ENCODE measurements at places on chromosomes 3 and 15.

- no peak for DNase-seq
Measured at GRCh38 chr3:51975852-51976549, 1.1 kb downstream of the ABHD14A start.

DNA sequence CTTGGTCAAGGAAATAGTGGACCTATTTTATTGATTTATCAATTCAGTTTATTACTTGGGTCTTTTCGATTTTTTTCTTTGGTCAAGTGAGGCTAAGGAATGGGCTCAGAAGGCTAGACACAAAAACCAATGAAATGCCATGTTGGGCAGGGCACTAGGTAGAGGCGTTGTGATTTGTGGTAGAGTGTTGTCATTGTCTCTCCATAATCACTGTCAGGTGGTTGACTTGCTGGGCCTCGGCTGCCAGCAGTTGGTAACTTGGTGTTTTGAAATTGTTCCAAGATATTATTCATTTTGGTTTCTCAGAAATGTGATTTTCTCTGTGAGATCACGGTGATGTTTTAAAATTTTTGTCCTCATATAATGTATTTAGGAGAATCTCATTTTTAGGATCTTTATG is 173.6 kb downstream of the KLHL25 start:
- DNase-seq: no peak

DNA sequence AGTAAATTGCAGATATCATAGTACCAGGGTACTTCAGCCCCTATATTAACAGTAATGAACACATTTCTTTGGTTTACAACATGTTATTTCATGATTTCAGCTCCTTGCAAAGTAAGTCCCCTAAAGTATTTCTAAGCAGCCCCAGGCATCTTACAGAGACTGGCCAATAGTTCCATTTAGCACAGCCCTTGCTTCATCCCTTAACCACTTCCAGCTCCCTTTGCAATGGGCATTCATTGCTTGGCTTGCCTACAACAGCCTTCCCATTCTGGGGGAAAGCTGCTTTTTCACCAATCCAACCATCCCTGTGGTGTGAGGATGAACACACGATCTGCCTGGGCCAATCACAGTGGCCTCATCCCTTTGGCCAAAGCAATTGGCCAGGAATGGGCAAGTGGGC is 67.2 kb upstream of the XCR1 start:
- DNase-seq: no peak

DNA sequence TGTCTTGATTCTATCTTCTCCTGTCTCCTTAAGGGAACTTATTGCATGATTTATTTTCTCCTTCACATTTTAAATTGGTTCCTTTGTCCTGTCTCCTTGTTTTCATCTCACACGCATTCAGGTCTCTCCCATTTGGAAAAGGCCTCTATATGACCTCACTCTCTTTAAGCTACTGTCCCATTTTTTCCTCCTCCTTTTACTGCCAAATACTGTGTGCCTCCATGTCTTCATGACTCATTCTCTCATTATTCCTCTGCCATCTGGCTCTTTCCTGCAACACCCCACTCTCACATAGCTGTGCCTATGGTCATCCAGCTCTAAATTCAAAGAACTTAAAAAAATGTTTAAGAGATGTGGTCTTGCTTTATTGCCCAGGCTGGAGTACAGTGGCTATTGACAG is 48.0 kb downstream of the TYRO3 start:
- peak; percentile 62 for DNase-seq

- no peak for DNase-seq
Measured at GRCh38 chr3:47339951-47340350, 40.9 kb upstream of the PTPN23 start.

- DNase-seq: no peak
Measured at GRCh38 chr3:110774496-110775265, 296.9 kb upstream of the NECTIN3 start.

DNA sequence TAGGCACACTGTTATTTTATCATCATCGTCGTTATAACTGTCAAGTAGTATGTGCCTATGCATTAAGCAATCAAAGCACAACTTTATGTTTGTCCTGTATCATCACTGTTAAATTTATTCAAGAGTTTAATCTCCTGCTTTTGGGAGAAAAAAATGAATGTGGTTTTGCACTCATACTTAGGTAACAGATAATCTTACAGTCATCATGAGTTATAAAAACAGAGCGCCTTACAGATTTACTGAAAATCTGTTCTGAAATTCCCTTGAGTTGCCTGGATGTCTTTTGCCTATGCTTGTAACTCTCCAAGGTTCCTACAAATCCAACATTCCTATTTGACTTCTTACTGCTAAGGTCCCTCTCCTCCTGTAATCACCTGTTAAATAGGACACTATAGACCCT is 307.3 kb downstream of the ZIC4 start:
- no peak for DNase-seq

- DNase-seq: no peak
Measured at GRCh38 chr3:57006949-57007419, 53.5 kb upstream of the SPATA12 start.

GRCh38 chr15:77909182-77909940 is 168.2 kb downstream of the TBC1D2B start:
- DNase-seq: no peak

DNA sequence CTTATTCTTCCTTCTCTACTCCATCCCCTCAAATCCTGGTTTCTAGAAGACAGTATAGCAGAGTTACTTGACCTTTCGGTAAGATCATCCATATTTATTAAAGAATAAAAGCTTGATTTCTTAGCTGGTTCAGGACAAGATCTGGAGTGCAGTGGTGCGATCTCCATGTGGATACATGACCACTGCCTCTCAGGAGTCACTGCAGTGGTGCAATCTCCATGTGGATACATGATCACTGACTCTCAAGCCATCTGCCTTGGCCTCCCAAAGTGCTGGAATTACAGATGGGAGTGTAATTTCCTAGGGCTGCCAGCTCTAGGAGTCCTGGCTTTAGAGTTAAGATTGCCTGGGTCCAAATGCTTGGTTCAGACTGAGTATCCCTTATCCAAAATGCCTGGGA is 16.5 kb downstream of the LARP6 start:
- no peak for DNase-seq

- no peak for DNase-seq
Measured at GRCh38 chr15:58229297-58229768, 91.2 kb downstream of the AQP9 start.

DNA sequence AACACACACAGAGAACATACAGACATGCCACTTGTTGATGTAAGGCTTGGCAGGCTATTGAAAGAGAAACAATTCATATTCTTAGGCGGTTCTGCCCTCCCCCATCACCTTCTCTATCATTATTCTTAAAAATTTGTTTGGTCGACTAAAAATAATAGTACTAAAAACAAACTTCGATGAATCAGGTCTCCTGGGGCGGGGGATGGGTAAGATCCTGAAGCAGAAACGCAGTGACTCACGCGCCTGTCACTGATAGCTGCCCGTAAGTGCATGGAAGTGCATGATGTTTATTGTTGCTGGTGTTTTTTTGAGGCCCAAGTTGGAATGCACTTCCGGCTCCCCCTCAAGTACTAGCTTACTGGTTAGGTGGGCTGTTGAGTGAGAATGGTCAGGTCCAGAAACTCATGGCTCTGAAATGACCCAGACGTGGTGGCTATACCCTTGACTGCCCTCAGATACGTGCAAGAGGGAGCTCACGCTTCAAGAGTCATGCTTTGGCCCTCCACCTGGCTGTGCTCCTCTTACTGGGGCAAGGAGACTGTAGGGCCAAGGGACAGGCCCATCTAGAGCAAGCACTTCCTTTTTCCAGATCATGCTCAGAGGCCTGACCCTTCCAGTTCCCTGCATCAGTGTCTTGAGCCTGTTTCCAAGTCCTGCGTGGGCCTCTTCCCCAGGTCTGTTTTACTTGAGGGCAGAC is 10.9 kb downstream of the SMAD3 start:
- DNase-seq: peak; percentile 88

DNA sequence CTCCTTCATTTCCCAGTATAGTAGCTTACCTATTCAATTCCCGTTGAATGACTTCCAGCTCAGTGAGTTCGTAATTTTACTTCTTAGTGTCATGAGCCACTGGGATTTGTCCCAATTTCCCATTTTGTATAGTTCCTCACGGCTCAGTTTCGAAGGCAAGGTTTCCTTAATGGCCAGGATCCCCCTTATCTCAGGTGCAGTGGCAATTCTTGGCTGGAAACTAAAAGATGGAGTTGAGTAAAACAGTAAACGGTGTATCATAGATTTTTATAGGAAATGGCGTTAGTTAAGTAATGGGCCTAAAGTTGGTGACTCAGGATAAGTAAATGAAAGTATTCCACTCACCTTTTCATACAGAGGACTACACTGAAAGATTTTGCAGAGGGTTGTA is 522 bp upstream of the LMLN start:
- no peak for DNase-seq

DNA sequence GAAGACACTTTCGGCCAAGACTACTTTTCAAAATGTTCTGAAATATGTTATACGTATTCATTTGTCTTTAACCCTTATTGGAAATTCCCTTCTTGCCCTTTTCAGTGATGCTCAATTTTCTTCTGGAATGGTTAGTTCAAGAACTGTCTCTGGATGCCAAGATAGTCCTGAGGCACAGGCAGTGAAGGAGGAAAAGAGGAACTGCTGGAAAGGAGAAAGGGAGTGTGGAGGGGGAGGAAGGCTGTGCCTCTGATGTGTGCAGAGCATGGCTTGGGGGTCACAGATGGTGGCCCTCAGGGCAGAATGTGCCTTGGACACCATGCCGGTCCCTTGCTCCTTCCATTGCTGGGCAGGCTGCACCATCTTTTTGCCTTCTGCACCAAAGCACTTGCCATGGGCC is 73.7 kb downstream of the CEP63 start:
- DNase-seq: no peak

DNA sequence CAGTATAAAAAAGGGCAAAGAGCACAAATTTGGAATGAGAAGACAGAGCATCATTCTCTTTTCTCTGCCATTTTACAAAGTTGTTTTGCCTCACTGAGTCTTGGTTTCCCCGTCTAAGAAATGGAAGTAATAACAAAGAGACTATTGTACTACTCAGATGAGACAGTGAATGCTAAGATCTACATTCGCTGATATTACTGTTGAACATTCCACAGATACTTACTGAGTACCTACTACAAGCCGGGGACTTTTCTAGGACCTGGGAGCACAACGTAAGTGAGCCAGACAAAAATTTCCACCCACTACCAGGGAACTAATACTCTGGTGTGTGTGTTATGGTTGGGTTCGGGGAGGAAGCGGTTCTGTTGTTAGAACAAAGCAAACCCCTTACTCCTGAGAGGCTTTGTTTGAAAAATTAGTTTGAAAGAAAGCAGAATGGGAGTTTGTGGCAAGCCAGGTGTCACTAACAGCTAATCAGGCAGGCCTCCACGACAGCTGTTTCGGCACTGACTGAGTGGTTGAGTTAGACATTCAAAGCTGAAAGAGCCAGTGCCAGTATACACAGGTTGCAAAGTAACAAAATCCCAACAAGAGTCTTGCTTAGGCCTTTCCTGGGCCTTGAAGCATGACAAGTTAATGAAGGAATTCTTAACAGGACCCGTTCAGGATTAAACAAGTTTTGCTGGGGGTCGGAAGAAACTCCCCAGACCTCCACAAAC is 458.3 kb downstream of the EDEM1 start:
- DNase-seq: no peak

DNA sequence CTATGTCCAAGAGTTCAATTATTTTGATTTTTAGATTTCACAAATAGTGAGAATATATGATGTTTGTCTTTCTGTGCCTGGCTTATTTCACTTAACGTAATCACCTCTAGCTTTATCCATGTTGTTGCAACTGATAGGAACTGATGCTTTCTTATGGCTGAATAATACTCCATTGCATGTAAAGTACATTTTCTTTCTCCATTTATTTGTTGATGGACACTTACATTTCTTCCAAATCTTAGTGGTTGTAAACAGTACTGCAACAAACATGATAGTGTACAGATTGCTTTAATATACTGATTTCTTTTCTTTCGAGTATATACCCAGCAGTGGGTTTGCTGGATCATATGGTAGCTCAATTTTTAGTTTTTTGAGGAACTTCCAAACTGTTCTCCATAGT is 600.6 kb upstream of the SEMA6D start:
- DNase-seq: no peak

- no peak for DNase-seq
Measured at GRCh38 chr3:134464689-134465365, 21.0 kb downstream of the ANAPC13 start.

DNA sequence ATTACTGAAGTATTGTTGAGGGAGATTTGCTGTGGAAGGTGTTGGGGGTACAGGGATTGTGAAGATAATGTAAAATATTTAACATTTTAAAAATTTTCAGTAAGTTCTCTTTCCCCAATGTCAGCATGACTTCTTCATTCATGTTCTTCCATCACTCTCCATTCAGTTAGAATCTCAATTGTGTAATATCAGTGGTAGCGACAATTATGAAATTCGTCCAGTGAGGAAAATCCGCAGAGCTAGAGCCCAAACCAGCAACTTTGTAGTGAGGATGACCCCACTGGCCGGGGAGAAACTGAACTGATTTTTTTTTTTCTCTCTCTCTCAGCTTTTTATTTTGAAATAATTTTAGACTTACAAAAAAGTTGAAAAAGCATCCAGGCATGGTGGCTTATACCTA is 171.7 kb downstream of the PGPEP1L start:
- no peak for DNase-seq

GRCh38 chr3:14516738-14517345 is 23.3 kb downstream of the GRIP2 start:
- no peak for DNase-seq

- DNase-seq: no peak
Measured at GRCh38 chr3:183369117-183369516, 59.3 kb downstream of the MCF2L2 start.

DNA sequence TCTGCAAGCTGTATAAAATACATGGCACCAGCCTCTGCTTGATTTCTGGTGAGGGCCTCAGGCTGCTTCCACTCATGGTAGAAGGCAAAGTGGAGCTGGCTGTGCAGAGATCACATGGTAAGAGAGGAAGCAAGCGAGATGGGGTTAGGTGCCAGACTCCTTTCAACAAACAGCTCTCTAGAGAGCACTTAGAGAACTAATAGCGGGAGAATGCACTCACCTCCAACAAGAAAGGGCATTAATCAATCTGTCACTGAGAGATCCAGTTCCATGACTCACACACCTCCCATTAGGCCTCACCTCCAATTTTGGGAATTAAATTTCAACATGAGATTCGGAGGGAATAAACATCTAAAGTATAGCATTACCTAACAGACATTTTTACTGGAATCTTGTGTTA is 644.1 kb upstream of the ARRDC4 start:
- no peak for DNase-seq

DNA sequence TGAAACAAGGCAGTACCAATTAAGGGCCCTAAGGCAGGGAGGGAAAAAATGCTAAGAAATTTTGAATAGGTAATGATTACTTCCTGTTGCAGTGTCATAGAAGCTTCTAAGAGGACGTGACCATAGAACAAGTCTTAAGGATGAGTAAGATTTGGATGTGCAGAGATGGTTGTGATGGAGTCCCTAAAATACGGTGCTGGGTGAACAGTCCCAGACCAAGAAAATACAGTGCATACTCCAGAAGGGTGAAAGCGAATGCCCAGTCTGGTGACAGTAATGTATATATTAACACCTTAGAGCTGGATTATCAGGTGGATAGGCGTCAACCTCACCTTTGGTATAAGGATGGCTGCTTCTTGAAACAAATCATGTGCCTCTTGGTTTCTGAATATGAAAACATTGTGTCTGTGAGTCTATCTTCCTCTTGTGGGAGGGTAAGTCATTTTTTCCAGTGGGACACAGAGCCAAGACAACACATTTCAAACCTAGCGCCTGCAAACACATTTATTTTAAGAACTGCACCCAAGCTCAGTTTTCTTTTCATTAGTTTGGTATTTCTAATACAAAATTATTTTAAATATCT is 101.2 kb upstream of the TP63 start:
- no peak for DNase-seq

- DNase-seq: no peak
Measured at GRCh38 chr15:46753946-46754345, 963.4 kb upstream of the SEMA6D start.

GRCh38 chr3:47849699-47850563 is 47.0 kb downstream of the DHX30 start:
- DNase-seq: no peak

Data from HS-27A (cell line).